ENCODE measurements at places on chromosomes 6 and 20.

DNA sequence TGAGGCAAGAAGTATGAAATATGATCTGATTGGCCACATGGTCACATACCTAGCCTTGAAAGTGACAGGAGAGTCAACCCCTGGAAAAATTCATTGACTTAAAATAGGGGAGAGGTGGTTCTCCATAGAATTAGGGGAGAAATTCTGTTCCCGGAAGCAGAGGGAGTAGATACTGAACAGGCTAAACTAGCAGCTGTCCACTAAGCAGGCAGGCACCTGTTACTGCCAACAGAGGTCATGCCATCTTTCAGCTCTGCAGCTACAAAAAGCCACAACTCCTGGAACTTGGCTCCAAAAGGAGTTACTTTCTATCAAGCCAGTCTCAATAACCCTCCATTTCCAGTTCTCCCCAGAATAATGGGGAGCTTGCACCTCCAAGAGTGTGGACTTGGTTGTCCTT lies 352.5 kb downstream of the MAFB start:
- DNase-seq = no peak

DNA sequence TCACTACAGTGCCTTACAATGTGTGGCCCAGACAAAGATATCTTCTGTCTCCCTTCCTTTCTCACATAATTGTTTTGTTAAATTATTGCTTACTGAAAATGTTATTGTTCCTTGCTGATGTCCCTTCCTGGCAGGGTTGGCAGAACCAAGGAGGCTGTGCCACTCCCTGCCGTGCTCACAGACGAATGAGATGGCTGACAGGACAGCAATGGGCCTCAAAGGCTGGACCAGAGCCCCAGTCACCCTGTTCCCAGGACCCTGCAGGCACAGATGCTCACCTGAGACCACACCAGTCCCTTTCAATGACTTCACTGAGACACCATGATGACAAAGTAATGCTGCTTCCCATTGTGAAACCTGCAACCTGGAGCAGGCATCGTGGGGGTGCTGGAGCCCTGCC lies 375.1 kb downstream of the HACE1 start:
- no peak for DNase-seq

DNA sequence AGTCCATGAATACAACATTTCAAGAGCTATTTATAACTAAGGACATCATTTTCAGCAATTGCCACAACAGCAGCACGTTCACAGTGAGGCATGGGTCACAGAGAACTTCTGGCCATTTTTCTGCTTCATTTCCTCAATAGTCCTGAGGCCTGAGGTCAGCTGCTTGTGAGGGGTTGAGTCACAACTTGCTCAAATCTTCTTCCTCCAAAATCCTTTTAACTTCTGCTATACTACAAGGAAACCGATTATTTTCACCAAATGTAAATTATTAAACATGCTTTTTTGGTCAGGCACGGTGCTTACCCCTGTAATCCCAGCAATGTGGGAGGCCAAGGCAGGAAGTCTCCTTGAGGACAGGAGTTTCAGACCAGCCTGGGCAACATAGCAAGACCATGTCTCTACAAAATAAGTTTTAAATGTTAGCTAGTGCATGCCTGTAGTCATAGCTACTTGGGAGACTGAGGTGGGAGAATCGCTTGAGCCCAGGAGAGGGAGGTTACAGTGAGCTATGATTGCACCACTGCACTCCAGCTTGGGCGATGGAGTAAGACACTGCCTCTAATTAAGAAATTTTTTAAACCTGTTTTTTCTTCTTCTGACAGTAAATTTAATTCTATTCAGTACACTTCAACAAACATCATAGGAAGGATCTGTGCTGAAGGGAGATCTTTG lies 11.1 kb upstream of the SLC16A10 start:
- no peak for DNase-seq

DNA sequence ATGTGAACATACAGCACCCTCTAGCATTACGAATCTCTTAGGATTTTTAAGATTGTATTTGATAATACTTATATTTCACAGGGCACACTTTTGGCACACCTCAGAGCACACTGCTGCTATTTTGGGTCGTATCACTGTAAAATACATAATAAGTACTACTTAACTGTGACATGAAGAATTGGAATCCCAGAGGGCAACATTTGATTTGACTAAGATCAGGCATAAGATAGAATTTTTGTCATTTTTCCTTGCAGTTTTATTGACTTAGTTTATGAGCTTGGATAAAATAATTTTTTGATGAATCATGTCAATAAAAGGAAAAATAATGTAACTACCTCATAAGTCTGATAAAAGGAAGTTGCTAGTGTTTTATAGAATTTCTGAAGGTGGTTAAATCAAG lies 22.4 kb downstream of the MRS2 start:
- no peak for DNase-seq

DNA sequence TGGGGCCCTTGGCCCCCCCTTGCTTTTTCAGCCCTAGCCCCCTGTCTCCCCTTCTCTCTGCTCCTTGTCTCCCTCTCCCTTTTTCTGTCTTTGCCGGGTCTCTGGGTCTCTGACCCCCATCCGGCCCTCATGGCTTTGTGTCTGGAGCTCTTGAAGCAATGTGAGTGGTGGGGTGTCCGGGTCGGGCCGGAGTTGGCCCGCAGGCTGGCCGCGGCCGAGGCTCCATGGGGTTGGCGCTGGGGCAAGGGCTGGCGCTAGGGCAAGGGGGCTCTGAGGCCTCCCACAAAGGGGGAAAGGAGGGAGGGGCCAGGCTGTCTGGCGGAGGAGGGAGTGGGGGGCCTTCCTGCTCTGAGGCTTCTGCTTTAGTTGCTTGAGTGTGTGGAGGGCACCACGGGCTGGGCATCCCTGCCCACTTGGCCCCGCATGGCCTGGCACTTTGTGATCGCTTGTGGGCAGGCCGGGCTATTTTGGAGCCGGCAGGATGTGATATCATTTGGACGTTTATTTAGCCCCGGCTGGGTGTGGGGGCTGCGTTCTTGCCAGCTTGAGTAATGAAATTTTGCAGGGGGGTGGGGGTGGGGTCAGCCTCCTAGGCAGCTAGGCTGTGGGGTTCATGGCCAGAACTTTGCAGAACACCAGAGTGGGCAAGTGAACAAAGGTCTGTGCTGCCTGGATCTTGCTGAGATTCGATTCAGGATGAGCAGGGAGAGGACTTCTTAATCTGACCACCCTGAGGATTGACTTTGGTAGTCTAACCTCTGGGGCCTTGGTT lies 78.7 kb upstream of the MYL9 start:
- DNase-seq = no peak

- no peak for DNase-seq
Measured at GRCh38 chr6:80442366-80442765, 335.9 kb downstream of the BCKDHB start.
